Left lobe of liver (tissue), 2 donors: ENCODE measurements at places on chromosomes 6 and 20.

GRCh38 chr6:4346659-4347333 is 211.4 kb upstream of the ECI2 start:
- no peak for DNase-seq

GRCh38 chr20:60300374-60300773 is 342.2 kb downstream of the CDH26 start:
- no peak for DNase-seq

GRCh38 chr20:17624551-17625245 is 54.8 kb downstream of the DSTN start:
- DNase-seq, result no peak

DNA sequence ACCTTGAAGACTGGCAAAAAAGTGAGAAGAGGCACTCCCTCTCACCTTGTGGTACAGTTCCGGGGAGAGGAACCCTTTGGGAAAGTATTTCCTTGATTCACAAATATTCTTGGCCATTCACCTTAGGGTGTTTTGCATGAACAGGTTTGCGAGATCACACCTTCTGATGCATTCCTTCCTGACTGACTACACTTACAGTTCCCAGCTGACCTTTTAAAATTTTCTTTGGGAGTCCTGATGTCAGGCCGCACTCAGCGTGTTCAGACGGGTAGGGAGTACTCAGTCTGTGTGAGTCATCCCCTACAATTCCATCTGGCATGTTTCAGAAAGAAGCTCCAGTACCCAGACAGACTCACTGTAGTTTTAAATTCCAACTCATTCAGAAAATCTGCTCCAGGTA is 1.7 kb downstream of the ADGRF4 start:
- DNase-seq, result no peak

DNA sequence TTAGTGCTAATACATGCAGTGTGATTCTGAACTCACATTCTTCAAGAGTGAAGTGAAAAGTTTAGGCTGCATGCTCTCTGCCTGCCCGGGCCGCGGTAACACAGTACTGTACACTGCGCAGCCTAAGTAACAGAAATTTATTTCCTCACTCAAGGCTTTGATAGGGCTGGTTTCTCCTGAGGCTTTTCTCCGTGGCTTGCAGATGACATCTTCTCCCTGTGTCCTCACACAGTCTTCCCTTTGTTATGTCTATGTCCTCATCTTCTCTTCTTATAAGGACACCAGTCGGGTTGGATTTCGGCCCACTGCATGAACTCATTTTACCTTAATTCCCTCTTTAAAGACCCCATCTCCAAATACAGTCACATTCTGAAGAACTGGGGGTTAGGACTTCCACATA is 51.1 kb upstream of the TMEM170B start:
- no peak for DNase-seq

GRCh38 chr20:62239278-62239879 is 1.1 kb downstream of the OSBPL2 start:
- no peak for DNase-seq

- no peak for DNase-seq
Observed at GRCh38 chr6:9745966-9746365, 668.9 kb downstream of the TFAP2A start.

DNA sequence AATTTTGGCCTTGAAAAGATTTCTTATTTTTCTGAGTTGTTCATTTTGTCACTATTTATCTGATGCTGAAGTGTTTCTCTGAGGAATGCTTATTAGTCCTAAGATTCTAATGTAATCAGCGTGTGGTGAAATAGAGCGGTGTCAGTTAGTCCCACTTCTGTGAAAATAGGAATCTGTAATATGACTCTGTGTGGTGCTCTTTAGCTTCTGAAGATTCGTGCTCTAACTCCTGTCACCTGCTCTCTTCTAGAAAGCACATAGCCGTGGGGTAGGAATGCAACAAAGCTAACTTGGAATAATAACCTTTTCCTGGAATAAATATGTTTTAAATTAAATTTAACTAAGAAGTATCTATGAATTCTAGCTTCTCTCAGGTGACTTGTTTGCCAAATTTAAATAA is 90.4 kb downstream of the BCKDHB start:
- DNase-seq, result no peak

DNA sequence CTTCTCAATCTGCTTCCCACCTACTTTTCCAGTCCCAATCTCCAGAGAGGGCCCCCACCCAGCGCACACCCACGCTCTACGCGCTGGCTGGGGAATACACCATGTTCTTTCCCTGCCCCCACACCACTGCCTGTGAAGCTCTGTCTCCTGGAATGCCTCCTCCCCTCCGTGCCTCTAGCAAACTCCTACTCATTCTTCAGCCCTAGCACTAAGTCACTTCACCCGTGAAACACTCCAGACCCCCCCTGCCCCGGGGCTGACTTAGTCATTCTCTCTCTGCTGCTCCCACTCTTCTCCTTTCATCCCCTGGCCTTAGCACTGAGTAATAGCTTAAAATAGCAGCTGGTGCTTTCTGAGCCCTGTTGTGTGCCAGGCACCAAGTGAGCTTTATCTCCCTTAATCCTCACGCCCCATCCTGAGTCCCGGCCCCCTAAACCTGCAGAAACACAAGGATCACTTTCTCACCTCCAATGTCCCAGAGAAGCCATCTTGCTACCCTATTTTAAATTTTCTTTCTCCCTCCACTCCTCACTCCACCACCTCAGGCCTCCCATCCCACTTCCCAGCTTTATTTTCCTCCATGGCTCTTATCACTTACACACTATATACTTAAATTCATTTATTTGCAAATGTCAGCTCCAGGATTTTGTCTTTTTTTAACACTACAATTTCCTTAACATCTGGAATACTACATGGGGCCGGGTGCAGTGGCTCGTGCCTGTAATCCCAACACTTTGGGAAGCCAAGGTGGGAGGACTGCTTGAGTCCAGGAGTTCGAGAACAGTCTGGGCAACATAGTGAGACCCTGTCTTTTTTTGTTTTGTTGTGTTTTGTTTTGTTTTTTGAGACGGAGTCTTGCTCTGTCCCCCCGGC is 6.3 kb upstream of the PARD6B start:
- peak; percentile 41 for DNase-seq

- no peak for DNase-seq
Observed at GRCh38 chr6:2885967-2886735, 17.0 kb downstream of the SERPINB9 start.

DNA sequence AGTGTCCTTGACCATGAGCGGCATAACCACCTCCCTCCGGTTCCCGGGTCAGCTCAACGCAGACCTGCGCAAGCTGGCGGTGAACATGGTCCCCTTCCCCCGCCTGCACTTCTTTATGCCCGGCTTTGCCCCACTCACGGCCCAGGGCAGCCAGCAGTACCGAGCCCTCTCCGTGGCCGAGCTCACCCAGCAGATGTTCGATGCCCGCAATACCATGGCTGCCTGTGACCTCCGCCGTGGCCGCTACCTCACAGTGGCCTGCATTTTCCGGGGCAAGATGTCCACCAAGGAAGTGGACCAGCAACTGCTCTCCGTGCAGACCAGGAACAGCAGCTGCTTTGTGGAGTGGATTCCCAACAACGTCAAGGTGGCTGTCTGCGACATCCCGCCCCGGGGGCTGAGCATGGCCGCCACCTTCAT is 4.9 kb downstream of the TUBB1 start:
- DNase-seq, result no peak

DNA sequence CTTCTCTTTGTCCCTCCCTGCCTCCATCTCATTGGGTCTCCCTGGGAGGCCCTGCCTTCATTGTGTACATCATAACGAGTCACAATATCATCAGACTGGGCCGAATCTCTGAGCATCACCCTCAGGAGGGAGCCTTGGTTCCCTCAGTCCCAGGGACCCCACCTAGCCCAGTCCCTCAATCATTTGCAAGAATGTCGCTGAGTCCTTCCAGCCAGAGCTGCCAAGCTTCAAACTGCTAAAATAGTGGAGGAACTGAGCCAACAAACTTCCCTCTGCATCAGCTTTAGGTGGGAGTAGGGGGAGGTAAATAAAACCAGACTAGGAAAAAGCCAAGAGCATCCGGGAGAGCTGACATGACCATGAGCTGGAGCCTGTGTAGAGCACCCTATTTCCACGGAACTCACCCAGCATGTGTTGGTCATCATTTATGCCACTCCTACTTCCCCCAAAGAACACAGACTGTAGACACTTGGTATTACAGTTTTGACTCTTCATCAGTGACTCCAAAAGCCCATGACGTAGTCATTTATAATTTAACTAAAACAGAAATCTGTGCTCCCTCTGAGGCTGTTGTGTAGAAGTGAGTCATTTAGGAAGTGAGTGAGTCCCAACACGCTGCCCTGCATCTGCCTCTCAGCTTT is 28.8 kb upstream of the IL17A start:
- no peak for DNase-seq

- no peak for DNase-seq
Observed at GRCh38 chr6:129701721-129702455, 8.1 kb downstream of the ARHGAP18 start.

DNA sequence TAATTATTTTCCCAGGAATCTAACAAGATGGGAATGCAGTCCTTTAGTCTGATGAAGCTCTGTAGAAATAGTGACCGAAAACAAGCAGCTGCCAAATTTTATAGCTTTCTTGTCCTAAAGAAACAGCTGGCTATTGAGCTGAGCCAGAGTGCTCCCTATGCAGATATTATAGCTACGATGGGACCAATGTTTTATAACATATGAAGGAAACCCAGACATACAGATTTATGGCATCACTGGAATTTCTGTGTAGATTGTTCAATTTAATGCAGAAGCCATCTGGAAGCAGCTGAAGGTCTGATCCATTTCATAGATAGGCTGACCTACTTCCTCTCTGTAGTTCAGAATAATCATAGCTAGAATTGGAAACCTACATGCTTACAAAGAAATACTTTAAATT is 11.8 kb upstream of the SNPH start:
- DNase-seq, result no peak

GRCh38 chr6:117028256-117028655 is 151.2 kb downstream of the RFX6 start:
- DNase-seq, result no peak

GRCh38 chr6:79627422-79627821 is 3.7 kb upstream of the SH3BGRL2 start:
- DNase-seq, result no peak

- DNase-seq, result no peak
Observed at GRCh38 chr6:128521282-128521632, 858 bp upstream of the PTPRK start.

DNA sequence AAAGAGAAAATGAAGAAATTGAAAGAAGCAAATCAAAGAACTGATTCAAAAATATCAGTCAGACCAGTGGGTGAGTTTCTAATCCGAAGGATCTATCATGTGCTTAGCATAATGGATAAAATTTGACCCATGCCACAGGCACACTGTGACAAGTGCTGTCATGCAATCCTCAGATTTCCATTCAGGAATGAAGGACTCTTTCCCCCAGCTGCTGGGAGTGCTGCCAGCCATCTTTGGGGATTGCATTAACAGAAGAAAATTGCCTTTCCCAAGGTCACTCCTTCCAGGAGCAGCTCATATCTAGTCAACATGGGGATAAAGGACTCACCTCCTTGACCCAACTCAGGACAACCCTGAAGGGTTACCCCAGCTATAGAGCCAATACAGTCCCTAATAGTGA is 316.7 kb upstream of the TBX18 start:
- no peak for DNase-seq

DNA sequence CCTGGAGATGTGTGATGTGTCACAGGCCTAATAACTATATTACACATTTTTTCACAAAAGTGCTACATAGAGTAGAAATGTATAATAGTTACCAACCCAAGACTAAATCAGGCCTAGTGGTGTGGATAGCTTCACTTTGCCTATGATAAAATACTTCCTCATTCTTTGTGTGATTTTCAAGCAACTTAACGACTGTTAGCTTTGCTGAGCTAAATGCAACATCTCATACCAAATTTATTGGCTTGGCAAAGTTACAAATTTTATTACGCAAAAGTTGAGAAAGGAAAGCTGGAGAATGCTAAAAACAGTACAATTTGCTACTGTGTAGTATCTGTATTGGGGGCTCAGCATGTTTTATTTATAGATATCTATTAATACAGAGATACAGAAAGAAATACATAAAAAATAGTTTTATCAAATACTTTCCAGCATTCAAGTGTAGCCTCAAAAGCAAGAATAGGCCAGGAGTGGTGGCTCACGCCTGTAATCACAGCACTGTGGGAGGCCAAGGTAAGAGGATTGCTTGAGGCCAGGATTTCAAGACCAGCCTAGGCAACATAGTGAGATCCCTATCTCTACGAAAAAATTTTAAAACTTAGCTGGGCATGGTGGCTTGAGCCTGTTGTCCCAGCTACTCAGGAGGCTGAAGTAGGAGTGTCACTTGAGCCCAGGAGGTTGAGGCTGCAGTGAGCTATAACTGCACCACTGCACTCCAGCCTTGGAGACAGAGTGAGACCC is 3.6 kb upstream of the EDN1 start:
- no peak for DNase-seq
